NCI-H187 (cell line): ENCODE measurements at places on chromosomes 1 and 21.

DNA sequence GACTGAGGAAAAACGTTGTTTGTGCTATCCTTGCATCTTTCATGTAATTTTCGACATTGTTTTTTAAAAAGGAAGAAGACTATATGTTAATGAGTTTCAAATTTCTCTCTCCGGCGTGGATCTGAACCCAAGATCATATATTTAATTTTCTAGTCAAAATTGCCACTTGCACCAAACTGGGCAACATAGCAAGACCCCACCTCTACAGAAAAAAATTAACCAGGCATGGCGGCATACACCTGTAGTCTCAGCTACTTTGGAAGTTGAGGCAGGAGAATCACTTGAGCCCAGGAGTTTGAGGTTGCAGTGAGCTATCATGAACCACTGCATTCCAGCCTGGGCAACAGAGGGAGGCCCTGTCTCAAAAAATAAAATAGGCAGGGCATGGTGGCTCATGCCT lies 16.5 kb upstream of the RABGAP1L start:
- no peak for DNase-seq

- no peak for DNase-seq
These were observed 22.8 kb downstream of the LACTBL1 start for GRCh38 chr1:22949822-22950331.

- no peak for DNase-seq
These were observed 21.1 kb downstream of the CLDN8 start for GRCh38 chr21:30194701-30195299.

GRCh38 chr1:242455052-242455361 lies 69.5 kb downstream of the PLD5 start:
- no peak for DNase-seq

DNA sequence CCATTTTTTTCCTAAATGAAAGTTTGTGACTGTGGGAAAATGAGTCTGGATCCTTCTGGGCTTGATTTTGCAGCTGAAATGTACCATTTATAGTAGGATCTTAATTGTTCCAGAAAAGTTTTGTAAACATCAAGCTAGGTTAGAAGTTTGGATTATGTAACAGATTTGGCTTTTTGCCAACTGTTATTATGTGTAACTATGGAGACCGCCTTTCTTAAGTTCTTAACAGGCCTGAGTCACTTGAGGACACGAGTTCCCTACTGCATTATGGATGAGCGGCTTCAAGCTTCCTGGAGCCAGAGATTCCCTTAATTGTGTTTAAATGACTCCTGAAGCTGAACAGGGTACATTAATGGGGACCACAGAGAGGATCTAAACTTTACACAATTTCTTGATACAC lies 22.2 kb downstream of the SLC25A33 start:
- DNase-seq, result peak; percentile 87

- no peak for DNase-seq
These were observed 16.1 kb downstream of the PRRC2C start for GRCh38 chr1:171501305-171502024.

DNA sequence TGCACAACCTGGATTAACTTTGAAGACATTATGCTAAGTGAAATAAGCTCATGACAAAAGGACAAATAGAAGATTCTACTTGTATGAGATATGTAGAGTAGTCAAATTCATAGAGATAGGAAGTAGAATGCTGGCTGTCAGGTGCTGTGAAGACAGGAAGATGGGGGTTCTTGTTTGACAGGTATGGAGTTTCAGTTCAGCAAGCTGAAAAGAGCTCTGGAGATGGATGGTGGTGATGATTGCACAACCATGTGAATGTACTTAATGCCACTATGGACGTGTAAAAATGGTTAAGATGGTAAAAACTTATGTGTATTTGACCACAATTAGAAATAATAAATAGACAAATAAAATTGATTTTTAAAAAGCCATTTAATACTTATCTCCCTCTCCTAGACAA lies 169.8 kb upstream of the DUSP10 start:
- DNase-seq, result no peak

GRCh38 chr1:219476716-219477115 lies 136.2 kb downstream of the ZC3H11B start:
- DNase-seq, result no peak

DNA sequence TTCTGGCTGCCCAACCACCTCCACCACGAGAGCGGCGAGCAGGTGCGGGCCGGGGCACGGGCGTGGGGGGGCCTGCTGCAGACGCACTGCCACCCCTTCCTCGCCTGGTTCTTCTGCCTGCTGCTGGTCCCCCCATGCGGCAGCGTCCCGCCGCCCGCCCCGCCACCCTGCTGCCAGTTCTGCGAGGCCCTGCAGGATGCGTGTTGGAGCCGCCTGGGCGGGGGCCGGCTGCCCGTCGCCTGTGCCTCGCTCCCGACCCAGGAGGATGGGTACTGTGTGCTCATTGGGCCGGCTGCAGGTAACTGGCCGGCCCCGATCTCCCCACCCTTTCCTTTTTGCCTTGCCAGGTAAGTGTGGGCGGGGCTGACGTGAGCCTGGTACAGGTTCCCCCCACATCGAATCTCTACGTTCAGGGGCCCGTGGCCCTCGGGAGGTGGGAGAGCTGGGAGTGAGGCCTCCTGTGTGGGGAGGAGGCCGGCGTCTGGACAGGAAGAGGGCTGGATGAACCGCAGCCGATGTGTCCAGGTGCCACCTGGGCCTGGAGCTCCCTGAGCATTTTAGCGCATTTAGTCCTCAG lies 51.7 kb downstream of the COL18A1 start:
- DNase-seq, result no peak

GRCh38 chr1:18066576-18066975 lies 41.0 kb upstream of the IGSF21 start:
- DNase-seq, result no peak

- DNase-seq, result no peak
These were observed 150.8 kb upstream of the ERG start for GRCh38 chr21:38649120-38649519.

DNA sequence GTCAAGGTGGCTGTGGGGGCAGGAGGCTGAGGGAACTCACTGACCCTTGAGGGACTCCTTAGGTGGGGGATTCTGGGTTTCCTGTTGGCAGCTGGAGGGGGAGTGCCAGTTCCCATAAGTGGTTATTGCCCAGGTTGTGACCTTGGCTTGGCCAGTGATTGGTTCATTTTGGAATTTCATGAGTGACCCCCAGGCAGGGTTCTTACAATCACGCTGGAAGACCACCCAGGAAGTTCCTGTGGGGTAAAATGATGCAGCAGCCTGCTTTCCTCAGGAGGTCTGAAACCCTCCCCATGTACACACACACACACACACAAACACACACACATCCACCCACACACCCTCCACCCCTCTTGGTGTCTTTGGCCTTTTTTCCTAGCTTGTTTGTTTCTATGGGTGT lies 16.9 kb downstream of the VANGL1 start:
- DNase-seq, result no peak

DNA sequence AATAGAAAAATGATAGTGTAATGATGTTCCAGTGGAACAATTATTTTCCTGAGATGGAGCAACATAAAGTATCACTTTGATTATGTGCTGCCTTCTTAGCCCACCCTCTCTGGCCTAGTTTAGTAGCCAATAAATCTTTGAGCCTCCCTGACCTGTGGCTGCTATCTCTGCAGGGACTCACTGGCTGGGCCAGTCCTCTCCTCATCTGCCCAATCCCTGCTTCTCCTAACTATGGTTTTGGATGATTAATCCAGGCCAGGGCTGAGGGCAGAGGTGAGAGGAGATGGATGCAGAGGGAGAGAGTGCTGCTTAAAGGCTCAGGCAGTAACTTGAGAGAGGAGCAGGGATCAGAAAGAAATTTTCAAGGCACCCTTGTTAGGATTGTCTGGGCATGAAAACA lies 89.0 kb upstream of the CD34 start:
- DNase-seq, result no peak

- no peak for DNase-seq
These were observed 27.4 kb upstream of the ZBTB21 start for GRCh38 chr21:42037516-42037915.

- DNase-seq, result no peak
These were observed 17.6 kb upstream of the IFI6 start for GRCh38 chr1:27689423-27690173.

DNA sequence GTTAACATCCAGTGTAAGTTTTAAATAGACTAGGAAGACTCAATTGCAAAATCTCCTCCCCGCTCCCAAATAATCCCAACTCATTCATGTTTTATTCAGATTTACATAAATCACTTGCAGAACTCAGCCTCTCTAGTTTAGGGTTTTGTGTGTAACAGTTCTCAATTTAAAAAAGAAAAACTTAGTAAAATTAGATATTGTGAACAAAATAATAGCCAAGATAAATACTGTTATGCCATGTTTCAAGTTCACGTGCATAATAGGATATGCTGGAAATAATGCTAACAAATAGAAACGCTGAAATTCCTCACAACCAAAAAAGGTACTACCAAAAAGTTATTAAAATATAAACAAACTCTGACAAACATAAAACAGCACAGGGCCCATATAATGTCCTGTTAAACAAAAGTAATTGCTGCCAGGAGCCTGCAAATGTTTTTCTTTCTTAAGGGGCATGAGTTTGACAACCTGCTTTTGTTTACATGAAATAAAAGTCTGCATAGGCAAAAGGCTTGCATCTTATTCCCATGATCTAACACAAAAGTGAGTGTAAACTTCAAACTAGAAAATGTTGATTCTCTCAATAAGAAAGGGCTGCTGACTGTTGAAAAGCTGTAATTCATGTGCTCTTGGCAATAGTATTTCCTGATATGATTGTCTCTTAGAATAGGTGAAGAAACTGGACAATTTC lies 2.9 kb downstream of the SERTAD4 start:
- DNase-seq, result no peak

GRCh38 chr1:6028042-6028850 lies 17.4 kb upstream of the KCNAB2 start:
- no peak for DNase-seq

- no peak for DNase-seq
These were observed 39.5 kb upstream of the ZNF124 start for GRCh38 chr1:247211339-247211738.

DNA sequence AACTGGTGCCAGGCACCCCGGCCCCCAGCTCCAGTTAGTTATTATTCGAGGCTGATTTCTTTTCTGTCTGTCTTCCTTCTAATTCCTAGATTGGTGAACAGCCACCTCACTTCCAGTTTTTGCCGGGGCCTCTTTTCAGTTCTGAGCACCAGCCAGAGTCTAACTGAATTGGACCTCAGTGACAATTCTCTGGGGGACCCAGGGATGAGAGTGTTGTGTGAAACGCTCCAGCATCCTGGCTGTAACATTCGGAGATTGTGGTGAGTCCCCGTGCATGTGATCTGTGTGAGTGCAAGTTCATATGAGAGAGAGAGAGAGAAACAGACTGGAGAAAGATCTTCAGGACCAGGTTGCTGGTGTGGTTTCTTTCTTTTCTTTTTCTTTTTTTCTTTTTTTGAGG lies 13.5 kb downstream of the NLRP3 start:
- no peak for DNase-seq

DNA sequence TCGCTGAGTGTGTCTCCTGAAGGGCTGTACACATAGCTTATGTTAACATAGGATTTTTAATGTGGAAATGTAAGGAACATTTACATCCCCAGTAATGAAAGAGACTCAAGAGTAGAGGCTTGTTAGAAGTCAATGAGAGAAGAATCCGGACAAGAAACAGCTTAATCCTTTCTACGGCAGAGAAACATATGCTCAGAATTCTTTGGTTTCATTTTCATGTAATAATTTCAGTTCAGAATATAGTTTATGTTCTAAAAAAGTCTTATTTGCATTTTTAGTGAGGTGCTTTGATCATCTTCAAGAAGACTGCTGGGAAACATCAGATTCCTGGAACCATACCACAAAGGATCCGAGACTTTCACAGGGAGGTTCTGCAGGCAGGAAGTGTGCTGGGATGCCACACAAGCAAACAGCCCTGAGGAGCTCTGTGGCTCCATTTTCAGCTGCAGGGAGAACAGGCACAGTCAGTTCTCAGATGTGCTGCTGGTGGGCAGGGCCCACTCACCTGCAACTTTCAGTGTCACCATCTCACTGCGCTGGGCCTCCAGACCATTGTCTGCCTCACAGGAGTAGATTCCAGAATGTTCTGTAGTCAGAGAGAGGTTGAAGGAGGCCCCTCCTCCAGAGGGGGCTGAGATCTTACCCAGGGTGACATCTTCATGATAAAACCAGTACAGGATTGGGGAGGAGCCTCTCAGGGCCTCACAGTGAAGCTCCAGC lies 28.4 kb downstream of the FCRL5 start:
- no peak for DNase-seq

- DNase-seq, result no peak
These were observed 142.4 kb downstream of the CD247 start for GRCh38 chr1:167375949-167376348.

- no peak for DNase-seq
These were observed 376 bp downstream of the SF3A3 start for GRCh38 chr1:37989361-37989930.

DNA sequence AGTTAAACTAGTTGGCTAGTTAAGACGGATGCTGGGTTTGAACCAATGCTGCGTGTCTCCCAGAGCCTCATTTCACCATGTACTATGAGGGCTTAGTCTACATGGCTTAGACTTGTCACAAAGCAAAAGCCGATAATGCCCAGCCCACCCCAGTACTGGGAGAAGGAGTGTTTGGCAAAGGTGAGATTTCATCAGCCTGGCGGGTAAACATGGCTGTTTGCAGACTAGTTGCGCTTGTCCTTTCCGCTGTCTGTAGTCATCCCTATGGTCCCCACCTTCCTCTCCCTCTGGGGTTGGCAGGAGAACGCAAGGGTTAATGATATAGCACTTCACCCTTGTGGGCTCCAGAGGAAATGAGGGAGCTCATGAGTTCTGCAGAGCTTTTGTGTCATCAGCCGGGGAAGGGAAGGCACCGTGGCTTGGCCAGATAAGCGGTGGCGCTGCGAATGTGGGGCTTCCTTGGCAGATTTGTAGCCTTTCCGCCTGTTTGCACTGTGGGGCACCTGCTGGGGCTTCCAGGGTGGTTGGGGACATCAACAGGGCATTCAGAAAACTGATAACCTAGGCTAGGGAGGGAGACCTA lies 29.2 kb downstream of the SOX13 start:
- no peak for DNase-seq

GRCh38 chr1:83857103-83857502 lies 141.8 kb downstream of the TTLL7 start:
- no peak for DNase-seq

GRCh38 chr1:119822406-119822805 lies 11.1 kb upstream of the REG4 start:
- DNase-seq, result no peak

GRCh38 chr1:87240661-87241285 lies 87.9 kb upstream of the LMO4 start:
- no peak for DNase-seq

GRCh38 chr1:25134801-25135461 lies 97.4 kb downstream of the SYF2 start:
- no peak for DNase-seq

GRCh38 chr1:194047921-194048320 lies 861.5 kb upstream of the B3GALT2 start:
- DNase-seq, result no peak

- DNase-seq, result peak; percentile 78
These were observed 33.7 kb downstream of the TTC39A start for GRCh38 chr1:51296383-51297357.

- no peak for DNase-seq
These were observed 34.4 kb upstream of the SLC30A1 start for GRCh38 chr1:211613108-211613947.

DNA sequence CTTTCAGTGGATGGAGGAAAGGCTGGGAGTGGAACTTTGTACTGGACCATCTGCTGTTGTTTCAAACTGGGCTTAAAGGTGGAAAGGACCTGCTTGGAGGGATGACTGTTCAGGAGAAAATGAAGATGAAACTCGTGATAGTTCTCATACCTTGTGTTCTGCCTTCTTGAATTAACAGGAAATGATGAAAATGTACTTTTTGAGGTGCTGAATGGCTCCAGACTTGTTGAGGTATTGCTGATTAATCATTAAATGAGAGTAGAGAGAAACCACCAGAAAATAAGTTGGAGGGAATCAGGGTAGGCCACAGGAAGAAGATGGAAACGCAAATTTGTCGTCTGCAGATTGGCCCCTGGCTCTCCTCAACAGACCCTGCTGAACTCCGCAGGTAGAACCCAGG lies 26.2 kb upstream of the ZNF436 start:
- no peak for DNase-seq
